Type B pancreatic cell (in vitro differentiated cells): ENCODE measurements at places on chromosomes 5 and 9.

GRCh38 chr9:112914524-112914923, 23.8 kb upstream of the SLC46A2 start:
- no peak for DNase-seq

DNA sequence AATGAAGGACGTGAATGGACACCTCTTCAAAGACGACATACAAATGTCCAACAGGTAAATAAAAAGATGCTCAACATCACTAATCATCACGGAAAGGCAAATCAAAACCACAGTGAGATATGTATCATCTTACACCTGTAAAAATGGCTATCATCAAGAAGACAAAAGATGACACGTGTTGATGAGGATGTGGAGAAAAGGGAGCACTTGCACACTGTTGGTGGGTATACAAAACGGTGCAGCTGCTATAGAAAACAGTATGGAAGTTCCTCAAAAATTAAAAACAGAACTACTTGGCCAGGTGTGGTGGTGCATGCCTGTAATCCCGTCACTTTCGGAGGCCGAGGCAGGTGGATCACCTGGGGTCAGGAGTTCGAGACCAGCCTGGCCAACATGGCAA, 47.9 kb downstream of the STK10 start:
- no peak for DNase-seq

- no peak for DNase-seq
Measured at GRCh38 chr5:34597034-34598027, 58.8 kb upstream of the RAI14 start.

DNA sequence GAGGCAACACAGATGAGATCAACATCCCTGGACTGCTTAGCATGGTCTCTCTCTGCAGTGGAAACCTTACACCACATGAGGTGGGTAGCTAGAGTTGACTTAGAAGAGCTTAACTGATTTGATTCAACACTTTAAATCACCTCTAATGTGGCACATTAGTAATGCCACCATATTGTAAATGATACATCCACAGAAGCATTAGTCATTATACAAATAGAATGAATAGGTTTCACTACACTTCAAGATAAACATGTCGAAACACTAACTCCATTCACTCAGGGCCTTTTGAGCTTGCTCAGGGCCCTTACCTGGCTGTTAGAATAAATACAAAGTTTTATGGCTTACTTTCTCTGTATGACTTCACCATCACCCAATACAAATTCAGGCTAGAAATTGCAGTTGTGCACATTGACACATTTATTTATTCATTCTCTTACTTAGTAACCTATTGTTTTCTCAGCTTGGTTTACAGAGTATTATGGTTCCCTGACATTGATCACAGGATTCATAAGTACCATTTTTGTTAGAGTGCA, 9.3 kb upstream of the SMAD5 start:
- no peak for DNase-seq

DNA sequence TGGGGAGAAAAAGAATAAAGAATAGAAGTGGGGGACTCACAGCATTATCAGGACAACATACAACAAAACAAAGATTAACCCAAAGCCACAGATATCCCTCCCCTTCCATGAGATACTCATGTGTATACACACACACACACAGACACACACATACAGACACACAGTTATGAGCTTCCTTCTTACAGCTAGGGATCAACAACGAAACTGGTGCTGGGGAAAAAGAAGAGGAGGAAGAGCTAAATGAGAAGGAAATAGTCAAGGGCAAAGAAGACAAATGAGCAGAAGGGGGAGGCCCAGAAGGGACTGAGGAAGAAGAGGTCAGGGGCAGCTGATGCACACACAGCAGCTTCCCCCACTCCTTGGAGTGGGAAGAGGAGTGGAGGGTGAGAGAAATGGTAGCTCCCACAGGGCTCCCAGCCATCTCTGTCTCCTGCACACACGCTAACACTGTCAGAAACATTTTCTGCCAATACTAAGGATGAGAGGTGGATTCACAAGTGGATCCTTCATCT, 66.2 kb downstream of the SIL1 start:
- no peak for DNase-seq

DNA sequence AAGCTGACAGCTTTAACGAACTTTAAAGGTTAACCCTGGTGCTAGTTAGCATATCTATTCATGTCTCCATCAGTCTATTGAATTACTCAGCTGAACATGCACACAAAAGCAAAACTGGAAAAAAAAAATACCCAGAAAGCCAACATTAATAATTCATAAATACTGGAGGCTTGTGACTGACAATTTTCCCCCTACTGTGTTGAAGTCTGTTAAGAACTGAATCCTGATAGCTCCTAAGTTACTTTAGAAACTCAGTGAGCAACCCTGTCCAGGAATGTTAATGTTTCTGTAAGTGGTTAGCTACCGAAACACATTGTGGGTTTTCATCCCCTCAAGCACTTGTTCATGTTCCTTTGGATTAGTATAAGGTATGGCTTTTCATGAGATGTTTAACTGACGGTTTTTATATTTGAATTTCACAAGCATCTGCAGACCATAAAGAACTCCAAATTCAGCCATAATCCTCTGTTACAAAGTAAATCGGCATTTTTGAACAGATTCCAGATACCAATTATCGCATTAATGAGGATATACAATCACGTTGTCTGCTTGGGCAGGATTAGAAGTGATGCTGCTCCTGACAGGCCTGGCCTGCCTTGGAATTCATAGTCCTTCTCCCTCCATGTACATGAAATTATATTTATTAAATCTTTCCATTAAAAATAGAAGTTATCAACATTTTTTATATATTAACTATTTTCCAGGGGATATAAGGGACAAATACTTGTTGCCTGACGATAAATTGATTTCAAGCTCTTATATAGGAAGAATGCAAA, 331.2 kb downstream of the TLE4 start:
- DNase-seq = no peak

DNA sequence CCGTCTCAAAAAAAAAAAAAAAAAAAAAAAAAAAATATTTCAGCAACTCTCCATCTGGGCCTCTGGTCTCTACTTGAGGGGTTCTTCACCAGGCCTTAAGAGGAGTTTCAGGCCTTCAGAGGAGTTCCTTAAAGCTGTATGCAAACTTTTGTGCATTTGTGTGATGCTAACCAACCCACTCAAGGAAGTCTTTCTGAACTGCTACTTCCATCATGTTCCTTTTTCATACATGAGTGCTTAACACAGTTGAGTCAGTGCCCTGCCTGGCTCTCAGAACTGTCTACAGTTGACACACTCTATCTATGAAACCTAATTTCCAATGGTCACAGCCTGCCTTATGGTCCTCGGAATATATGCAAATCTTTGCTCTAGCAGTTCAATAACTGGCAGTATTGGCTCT, 146.5 kb downstream of the MEF2C start:
- no peak for DNase-seq

DNA sequence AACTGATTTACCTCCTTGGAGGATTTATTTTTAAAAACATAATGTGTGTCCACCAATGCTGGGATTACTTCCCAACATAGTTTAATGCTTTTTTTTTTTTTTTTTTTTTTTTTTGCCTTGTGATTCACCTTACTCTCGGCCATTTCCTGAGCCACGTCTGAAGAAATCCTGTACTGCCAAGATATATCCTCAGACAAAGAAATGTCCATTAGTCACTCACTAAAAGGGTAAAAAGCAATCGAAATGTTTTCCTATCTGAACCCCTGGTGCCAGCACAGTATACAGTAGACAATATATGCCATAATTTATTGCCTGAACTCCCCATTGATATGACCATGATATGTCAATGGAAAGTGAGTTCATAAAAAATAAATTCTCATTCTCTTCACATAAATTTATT, 344.1 kb downstream of the BNC2 start:
- DNase-seq = no peak

DNA sequence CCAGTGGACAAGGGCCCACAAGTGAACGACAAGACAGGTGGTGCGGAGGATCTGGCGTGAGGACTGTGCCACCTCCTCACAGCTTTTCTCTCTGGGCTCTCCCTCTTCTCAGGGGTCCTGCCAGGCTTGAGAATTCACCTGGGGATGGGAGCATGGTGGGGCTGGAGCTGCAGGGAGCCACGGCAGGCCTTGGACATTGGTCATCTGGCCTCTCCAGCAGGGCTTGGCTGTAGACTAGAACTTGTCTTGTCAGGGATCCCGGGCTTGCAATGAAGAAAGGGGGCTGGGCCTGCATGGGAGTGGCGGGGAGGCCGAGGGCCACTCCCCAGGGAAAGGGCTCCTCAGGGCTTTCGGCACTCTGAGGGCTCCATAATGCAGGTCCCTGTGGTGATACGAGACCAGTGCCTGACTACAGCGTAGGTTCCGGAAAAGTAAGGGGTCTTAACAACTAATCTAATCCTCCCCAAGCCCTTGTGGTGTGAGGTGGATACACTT, 126.7 kb downstream of the MACROH2A1 start:
- no peak for DNase-seq

GRCh38 chr9:32867026-32867425, 83.7 kb downstream of the TMEM215 start:
- no peak for DNase-seq

DNA sequence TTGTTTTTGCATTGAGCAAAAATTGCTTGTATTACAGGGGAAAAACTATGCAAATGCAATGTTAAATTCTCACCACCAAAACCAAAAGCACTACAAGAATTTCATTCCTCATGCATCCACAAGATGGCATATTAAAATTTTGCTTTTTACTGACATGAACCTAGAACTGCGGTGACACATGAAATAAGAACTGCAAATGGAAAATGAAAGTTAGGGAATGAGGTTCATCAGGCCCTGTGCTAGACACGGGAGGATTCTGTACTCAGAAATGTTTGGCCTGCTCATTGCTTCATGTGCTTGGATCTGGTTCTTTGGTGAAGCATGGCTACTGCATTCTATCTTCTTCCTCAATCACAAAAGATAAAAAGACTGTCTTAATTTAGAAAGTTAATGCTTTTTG, 9.1 kb upstream of the RFK start:
- no peak for DNase-seq

DNA sequence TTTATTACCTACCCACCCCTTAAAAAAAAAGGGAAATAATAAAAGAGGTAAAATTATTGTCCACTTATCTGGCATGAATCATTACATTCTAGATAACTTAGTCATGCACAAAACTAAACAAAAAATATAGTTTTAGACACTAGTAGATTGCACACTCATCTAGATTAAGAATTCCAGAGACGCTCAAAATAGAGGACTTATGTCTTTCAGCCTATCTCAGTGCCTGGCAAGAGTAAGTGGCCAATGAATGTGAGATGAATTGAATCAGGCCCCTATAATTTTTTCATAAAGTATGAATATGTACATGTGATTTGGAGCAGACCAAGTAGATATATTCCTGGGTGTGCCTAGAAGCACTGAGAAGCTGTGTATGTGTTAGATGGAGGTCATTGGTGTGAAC, 2.0 kb upstream of the RXFP3 start:
- DNase-seq = no peak

GRCh38 chr9:9173264-9173663, 1373.7 kb upstream of the DMAC1 start:
- no peak for DNase-seq

DNA sequence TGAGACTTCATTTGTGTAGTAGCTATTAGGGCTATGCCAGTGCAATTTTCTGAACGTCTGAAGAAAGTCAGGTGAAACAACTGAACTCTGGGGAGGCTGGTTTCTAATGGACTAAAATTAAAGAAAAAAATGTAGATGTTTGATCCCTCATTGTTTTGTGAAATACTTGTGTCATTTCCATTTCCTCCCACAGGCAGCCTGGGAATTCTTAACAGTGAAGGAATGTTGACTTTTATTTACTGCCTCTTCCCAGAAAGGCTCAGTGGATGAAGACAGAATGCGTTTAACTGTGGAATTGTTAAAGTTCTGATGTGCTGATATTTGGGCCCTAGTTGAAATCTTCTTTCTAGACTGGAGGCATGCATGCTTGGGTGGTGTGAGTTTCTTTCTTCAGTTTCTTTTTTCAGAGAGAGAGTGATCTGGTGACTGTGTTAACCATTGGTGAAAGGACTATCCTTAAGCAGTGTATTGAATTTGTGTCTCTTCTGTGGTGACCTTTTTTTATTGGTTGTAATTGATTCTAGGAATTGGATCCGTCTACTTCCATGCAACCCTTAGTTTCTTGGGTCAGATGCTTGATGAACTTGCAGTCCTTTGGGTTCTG, 15.5 kb downstream of the ACER2 start:
- no peak for DNase-seq

DNA sequence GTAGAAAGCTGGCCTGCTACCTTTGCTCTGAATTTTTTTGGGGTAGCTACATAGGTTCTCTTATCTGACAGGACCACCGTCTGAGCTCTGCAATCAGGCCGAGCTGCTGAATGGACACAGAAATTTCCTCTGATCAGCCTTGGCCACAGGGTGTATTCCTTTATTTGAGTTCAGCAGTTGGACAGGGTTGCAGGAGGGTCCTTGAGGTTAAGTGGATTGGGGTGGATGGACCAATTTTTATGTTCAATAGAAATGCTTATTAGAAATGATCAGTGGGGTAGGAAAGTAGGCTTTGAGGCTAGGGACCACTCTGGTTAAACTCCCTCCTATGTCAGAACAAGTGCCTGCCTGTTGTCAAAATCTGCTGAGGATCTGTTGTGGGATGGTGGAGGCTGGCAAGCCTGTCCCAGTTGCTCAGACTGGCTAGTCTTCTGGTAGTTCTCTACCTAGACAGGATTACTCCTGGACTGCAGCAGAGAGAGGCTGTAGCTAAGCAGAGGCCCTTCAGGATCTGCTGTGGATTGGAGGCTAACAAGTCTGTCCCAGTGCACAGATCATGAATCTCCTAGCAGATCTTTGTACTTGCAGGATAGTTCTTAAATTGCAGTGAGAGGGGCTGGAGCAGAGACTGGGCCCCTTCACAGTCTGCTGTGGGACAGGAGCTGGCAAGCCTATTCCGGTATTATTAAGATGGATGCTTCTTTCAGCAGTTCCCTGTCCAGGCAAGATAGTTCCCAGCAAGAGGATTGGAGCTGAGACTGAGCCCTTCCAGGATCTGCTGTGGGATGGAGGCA, 18.0 kb downstream of the XRCC4 start:
- no peak for DNase-seq

DNA sequence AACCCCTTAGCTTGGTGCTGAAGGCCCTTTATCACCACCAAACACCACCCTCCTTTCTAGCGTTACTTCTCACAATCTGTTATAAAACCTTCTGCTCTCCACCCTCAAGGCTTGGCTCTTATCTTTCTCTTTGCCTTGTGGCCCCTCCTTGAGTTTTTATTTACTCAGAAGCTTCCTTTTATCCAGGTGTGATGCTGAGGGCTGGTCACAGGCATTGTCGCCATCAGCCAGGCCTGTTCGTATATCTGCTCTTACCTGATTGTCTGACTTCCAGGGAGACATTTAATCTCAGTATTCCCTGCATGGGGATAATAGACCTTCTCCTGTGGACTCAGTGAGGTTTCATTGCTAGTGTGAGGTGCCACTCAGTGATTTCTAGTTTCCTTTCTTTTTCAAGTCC, 34.2 kb downstream of the MEGF10 start:
- no peak for DNase-seq

DNA sequence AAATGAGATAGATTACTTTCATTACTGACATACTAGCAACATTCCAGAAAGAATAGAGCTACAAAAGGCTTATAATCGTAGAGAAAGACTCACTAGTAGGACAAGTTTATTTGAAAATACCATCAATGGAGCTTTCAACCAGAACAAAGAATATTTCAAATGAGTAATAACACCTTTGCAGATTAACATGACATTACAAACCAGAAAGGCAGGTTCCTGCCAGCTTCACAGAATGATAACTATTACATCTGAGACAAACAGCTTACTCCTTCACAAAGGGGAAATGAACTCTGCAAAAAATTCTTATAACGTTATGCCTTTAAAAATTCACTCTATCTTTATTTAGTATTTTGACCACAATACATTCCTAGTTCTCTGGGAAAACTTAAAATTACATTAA, 103.1 kb downstream of the EPB41L4A start:
- no peak for DNase-seq
